ENCODE measurements at places on chromosomes 5 and 9.

GRCh38 chr5:29950416-29951145 lies 1242.9 kb upstream of the CDH6 start:
- DNase-seq = no peak

- peak; percentile 59 for DNase-seq
Observed at GRCh38 chr9:124202447-124202971, 55.2 kb upstream of the NEK6 start.

- no peak for DNase-seq
Observed at GRCh38 chr5:100644776-100645175, 109.6 kb downstream of the FAM174A start.

- no peak for DNase-seq
Observed at GRCh38 chr5:177188775-177189174, 55.2 kb downstream of the NSD1 start.

- DNase-seq = no peak
Observed at GRCh38 chr5:135839566-135839965, 5.1 kb downstream of the SLC25A48 start.

DNA sequence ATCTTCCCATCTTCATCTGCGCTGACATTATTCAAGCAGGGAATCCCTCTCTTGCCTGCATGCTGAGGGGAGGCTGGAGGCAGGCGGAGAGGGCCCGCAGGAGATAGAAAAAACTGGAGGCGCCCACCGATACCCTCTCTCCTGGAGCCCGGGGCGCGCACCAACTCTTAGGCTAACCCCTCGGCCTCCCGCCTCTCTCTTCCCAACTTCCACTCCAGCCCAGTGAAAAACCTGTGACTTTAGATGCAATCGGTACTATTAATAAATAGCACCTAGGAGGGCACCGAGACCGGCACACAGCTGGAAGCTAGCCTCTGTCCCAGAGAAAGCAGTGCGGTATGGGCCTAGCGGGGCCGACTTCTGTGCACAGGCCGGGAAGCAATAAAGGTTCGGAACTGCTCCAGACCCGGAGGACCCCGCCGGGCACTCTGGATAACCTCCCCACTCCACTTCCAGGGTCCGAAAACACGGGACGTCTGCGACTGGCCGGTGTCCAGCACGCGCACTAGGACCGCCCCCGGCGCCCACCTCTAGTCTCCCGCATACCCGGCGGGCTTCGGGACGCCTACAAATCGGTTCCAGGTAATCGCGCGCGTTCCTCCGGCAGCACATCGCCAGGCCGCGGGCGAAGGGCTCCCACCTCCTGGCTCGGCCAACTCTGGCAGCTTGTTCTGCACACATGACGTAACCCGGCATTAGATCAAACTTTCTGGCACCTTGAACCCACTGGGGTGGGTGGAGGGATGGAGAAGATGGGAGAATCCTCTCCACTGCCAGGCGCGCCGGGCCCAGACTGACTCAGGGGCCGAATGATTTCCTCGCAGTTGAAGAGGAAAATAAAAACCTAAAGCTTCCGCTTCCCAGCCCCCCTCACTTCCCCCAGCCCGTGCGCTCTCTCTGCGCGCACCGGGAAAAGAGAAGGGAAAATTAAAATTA lies 1.4 kb downstream of the EFNA5 start:
- DNase-seq = no peak

Data from stimulated activated CD4-positive, alpha-beta T cell treated with anti-CD3 and anti-CD28 coated beads, Interleukin-1b, Interleukin-23, amount 100 ng/mL, for 1 hour (primary cell).